ENCODE measurements at places on chromosomes 1 and 21.

GRCh38 chr1:58190267-58190988 lies 356.1 kb downstream of the OMA1 start:
- DNase-seq: no peak

DNA sequence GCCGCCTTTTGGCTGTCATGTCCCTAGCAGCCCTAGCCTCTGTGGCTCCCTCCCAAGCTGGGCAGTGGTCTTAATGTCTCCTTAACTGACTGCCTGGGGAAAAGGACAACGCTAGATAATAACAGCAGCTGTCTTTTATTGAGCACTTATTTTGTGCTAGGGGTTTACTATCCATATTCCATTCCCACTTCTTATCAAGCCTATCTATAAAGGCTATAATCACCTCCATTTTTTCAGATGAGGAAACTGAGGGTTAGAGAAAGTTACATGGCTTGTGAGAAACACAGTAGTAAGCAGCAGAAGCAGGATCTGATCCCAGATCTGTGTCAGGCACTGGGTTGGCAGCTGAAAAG lies 6.2 kb downstream of the SH3BGRL3 start:
- DNase-seq: no peak

DNA sequence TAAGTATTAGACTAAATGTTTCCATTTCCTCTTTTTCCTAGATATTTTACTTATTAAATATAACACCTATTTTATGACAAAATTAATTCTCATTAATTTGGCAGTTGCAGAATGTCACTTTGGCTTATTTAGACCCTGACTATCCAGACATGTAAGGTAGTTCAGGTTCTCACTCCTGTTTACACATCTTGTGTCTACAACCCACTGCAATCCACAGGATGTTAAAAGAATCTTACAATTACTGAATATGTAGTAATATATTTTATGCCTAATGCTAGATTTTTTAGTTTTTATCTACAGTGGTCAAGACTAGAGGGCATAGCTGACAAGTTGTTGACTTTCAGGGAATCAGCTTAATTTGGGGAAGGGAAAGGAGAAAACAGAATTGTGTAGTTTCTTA lies 346.7 kb downstream of the USP25 start:
- DNase-seq: no peak

DNA sequence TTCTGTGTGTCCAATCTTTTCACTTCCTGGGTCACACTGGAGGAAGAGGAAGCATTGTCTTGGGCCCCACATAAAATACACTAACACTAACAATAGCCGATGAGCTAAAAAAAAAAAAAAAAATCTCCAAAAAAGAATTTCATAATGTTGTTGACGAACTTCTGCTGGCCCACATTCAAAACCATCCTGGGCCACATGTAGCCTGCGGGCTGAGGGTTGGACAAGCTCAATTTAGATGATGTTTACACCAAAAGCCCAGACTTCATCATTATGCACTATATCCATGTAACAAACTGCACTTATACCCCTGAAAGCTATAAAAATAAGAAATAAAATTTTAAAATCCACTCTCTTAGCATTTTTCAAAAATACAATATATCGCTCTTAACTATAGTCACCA lies 187.8 kb upstream of the PTBP2 start:
- no peak for DNase-seq

GRCh38 chr1:117834416-117834815 lies 95.0 kb downstream of the GDAP2 start:
- DNase-seq: no peak

DNA sequence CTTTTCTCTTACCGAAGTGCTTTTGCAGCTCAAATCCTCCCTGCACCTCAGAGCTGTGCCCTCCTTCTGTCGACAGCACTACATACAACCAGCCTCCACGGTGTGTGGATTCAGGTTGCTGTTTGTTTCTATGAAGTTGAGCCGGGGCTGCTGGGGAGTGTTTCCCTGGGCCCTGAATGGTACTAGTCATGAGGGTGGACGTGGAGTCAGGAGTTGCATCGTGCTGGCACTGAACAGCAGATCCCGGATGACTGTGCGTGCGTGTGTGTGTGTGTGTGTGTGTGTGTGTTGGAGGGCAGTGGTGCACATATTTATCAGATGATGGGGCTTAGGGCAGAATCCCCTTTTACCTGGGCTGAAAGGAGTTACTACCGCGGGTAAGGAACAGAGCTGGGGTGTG lies 47.0 kb downstream of the ACTL8 start:
- no peak for DNase-seq

DNA sequence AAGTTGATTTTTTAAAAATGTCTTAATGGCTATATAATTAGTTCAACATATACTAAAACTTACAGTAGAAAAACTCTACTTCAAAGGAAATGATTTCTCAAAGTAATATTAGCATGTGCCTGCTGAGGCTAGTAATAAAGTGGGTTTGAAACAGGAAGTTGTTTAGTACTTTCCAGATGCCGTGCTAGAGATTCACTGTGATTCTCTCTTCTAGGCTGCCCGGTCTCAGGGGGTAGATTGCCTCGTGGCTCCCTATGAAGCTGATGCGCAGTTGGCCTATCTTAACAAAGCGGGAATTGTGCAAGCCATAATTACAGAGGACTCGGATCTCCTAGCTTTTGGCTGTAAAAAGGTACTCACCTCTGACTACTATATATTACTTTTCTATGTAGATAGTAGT lies 9.1 kb downstream of the EXO1 start:
- DNase-seq: no peak
